ENCODE measurements at places on chromosomes 4 and X.

GRCh38 chrX:111010111-111010510, 85.9 kb upstream of the PAK3 start:
- DNase-seq, result no peak

GRCh38 chr4:53497487-53498244, 93.6 kb downstream of the LNX1 start:
- no peak for DNase-seq

DNA sequence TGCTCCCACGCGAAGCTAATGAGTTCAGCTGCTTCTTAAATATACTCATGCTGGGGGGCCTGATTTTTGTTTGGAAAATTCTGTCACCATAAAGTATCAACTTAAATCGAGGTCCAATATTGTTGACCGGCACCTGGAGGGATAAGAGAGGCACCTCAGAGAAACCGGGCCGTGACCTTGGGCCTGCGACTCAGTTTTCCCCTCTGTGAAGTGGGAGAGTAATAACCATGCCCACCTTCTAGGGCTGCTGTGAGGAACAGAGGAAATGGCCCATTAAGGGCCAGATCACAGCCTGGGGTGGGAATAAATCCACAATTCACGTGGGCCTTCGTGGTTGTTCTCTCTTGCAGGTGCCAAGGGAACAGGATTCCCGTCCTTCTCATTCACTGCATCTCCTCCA, 39.4 kb downstream of the ZBTB49 start:
- DNase-seq, result no peak

DNA sequence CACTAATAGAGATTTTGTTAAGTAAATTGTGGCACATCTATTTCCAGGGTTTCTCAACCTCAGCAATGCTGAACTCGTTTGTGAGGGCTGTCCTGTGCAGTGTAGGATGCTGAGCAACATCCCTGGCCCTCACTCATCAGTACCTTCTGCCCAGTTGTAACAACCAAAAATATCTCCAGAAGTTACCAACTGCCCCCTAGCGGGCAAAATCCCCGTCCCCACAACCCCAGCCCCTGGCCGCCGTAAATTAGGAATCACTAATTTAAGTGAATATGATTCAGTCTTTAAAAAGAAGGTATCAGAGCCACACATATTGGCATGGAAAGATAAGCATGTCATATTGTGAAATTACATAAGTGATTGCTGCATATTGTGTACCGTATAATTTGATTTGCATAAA, 123.4 kb downstream of the ASB9 start:
- DNase-seq, result no peak

DNA sequence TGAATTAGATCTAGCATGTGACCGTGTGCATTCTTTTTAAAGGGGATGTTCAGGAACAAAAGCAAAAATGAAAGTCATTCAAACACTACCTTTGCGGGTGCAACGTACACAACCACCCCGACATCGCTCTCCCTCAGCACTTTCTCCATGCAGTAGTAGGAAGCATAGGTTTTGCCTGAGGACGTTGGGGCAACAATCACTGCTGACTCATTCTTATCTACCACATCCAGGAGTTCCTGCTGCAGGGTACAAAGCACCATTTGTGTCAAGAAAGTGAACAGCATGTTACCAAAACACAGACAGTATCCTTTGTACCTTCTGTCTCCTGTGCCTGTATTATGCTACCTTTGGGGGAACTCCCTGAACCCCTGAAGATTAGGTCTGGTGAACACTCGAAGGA, 58.6 kb downstream of the DDX60L start:
- no peak for DNase-seq

GRCh38 chrX:13270360-13270759, 49.5 kb downstream of the ATXN3L start:
- DNase-seq, result no peak
